ENCODE measurements at places on chromosomes 1 and 21. TPM values are rescaled to one million over a fixed set of nuclear protein-coding genes. Genes with fewer than 3 reads are reported as not detected.

- no peak for DNase-seq
Measured at GRCh38 chr1:40789342-40789598, 5.7 kb downstream of the KCNQ4 start.

DNA sequence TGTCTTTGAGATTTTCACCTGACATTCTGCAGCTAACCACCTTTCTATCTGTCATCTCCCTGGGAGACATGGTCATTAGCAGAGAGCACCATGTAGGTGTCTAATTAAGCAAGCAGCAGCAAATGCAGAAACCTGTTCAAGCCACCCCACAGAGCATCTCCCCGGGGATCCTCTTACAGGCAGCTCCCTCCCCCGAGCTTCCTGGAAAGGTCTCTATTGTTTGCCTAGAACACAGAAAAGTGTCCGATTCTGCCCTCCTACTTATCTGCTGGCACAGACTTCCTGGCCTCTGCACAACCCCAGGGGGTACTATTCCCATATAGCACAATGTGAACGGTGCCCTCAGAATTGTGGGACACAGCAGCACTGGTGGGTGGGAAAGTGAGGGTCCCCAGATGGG is 46.1 kb downstream of the PLEKHA6 start:
- DNase-seq, result no peak

GRCh38 chr1:165222580-165222979 is 133.9 kb downstream of the LMX1A start:
- no peak for DNase-seq

- no peak for DNase-seq
Measured at GRCh38 chr1:168452329-168452728, 91.5 kb downstream of the XCL2 start.

The SYDE2 gene
- 4.8 TPM for total RNA-seq

The LINGO4 gene
- total RNA-seq, result 0.15 TPM

The LCE3D gene
- total RNA-seq, result not detected

The PUSL1 gene
- total RNA-seq, result 8.4 TPM

The SMIM1 gene
- 4.9 TPM for total RNA-seq

The OR2G6 gene
- total RNA-seq, result not detected

All from left lobe of liver (tissue), 2 donors.